ENCODE measurements at places on chromosomes 6 and 20. TPM values are rescaled to one million over a fixed set of nuclear protein-coding genes. Genes with fewer than 3 reads are reported as not detected.

The GNRH2 gene
- not detected for total RNA-seq

The TRERF1 gene
- total RNA-seq, result 3.5 TPM

The LY6G6D gene
- not detected for total RNA-seq

The GRM4 gene
- total RNA-seq, result not detected

The SLC22A1 gene
- 0.74 TPM for total RNA-seq

The WFDC10B gene
- total RNA-seq, result not detected
